ENCODE measurements at places on chromosomes 13 and 19.

DNA sequence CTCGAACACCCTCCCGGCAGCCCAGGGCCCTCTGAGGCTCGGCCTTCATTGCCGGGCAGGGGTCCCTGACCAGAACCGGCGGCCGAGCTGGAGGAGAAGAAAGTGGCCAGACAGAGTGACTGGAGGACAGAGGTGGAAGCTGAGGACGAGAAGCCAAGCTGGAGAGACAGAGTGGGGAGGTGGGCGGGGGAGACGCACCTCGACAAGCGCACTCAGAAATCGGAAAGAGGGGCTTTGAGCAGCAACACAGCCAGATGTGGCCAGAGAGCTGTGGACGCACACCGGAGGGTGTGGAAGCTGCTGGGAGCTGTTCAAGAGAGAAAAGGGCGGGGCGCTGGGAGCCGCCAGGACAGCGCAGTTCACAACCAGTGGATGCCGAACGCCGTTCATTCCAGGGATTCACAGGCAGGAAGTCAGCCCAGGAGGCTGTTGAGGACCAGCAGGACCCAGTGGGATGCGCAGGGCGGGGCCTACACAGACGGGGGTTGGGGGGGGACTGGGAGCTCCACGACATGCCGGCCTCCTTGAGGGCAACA lies 28.2 kb upstream of the C13orf46 start:
- H3K36me3 ChIP-seq: peaks cover 71% of the 10 kb centered on the region
- H3K4me3 ChIP-seq: no peak overlapping the region
- H3K4me1 ChIP-seq: no peaks in the 10 kb centered on the region

DNA sequence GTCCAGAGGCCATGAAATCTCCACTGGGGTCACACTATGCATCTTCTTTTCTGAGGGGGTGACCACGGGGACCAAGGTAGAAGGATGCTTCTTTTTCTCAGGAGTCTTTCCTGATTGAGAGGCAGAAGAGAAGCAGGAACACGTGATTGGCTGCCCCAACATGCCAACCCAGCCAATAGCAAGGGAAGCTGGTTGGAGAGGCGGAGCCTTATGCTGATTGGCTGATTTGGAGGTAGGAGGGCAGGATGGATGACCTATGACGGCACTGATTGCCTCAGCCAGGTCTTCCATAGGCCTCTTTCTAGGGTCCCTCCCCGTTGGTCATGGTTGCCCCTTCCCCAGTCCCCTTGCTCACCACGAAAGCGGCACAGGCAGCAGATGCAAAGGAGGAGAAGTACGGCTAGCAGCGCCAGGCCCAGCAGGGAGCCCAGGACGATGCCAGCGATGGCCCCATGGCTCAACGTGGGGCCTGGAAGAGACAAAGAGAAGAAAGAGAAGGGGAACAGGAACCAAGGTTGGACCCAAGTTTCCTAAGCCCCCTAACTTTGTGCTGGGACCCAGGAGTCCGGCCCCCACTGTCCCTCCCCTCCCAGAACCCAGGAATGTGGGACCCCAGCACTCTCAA lies 8.0 kb downstream of the VSIG10L start:
- no peak overlapping the region for H3K4me3 ChIP-seq
- H3K36me3 ChIP-seq: no peaks in the 10 kb centered on the region
- DNase-seq: no peak
- H3K4me1 ChIP-seq: peaks cover 7% of the 10 kb centered on the region
- peaks cover 34% of the 10 kb centered on the region for H3K27me3 ChIP-seq

- H3K27me3 ChIP-seq: peaks cover 4% of the 10 kb centered on the region
- H3K4me1 ChIP-seq: no peaks in the 10 kb centered on the region
- no peak for DNase-seq
- H3K36me3 ChIP-seq: no peaks in the 10 kb centered on the region
These were observed 117.2 kb downstream of the FREM2 start for GRCh38 chr13:38804061-38804460.

DNA sequence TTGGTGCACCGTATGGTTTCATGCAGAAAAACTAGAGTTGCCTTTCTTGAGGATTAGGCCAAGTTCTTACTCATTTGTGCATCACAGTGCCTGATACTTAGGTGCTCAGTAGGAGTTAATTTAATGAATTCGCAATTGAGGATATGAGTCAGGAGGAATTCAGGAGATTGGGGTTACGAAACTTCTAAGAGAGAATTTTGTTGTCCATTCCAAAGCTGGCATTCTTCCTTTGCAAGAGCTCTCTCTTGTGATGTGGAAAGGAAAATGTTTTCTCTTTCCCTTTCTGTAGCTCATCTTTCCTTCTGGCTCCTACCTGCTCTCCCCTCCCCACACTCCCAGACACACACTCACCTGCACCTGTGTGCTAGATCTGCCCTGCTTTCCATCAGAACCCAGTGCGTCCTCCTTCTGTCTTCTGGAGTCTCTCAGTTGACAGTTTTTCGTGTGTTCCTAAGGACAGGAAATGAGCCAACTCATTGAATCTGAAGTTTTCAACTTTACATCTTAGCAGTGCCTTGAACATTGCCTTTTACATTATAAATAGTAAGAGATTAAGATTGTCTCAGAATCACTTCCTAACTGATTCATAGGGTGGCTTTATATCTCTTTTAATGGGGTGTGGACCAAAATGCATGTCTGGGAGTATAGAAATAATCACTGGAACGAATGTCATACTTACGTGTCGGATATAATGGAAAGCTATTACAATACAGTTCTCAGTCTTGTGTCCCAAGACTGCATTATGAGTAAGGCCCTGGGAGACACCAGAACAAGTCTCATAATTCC lies 19.7 kb upstream of the ERCC5 start:
- H3K27me3 ChIP-seq: no peaks in the 10 kb centered on the region
- H3K27ac ChIP-seq: no peak overlapping the region
- H3K4me1 ChIP-seq: no peaks in the 10 kb centered on the region
- no peak for DNase-seq

- no peaks in the 10 kb centered on the region for H3K4me1 ChIP-seq
- no peaks in the 10 kb centered on the region for H3K27me3 ChIP-seq
- no peak for DNase-seq
- H3K4me3 ChIP-seq: no peak overlapping the region
- H3K36me3 ChIP-seq: peaks cover 26% of the 10 kb centered on the region
These were observed 17.7 kb downstream of the ZNF829 start for GRCh38 chr19:36898422-36898821.

DNA sequence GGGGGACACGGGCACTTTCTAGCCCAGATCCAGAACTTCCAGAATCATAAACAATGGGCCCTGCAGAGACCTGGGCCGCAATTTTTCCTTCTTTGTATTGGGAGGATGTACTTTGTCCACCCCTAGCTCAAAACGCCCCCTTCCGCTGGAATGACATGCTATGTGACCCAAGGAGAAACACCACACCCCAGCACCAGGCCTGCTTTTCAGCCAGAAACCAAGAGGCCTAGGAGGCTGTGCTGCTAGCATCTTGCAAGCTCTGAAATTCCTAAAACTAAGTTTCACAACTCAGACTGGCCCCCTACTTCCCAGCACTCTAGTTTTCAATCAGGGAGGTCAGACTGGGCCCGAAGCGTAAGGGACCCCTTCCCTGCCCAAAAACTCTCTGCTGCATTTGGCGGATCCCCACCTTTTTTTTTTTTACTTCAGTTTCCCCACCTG lies 538 bp downstream of the LSM4 start:
- H3K4me1 ChIP-seq: peaks cover 37% of the 10 kb centered on the region
- H3K27ac ChIP-seq: peak overlapping the region; percentile 75
- DNase-seq: no peak
- peaks cover 10% of the 10 kb centered on the region for H3K36me3 ChIP-seq
- peak overlapping the region; percentile 93 for H3K4me3 ChIP-seq

GRCh38 chr13:112772929-112773328 lies 83.1 kb downstream of the ATP11A start:
- H3K36me3 ChIP-seq: peaks cover 2% of the 10 kb centered on the region
- no peak for DNase-seq
- H3K27me3 ChIP-seq: no peaks in the 10 kb centered on the region
- peaks cover 4% of the 10 kb centered on the region for H3K4me1 ChIP-seq
- no peak overlapping the region for H3K4me3 ChIP-seq

DNA sequence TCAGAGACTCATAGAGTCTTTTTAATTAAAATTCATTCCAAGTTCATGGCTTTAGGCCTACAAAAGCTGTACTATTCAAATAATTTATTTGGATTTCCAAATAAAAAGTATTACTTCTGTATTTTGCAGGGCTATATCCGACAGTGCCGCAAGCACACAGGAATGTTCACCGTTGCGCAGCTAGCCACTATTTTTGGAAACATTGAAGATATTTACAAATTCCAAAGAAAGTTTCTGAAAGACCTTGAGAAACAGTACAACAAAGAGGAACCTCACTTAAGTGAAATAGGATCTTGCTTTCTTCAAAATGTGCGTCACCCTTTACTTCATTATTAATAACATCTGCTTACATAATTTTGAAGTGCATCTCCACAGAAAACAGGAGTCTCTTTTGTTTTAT lies 20.5 kb upstream of the C1QTNF9 start:
- peaks cover 95% of the 10 kb centered on the region for H3K36me3 ChIP-seq
- H3K4me3 ChIP-seq: no peak overlapping the region
- no peak for DNase-seq
- H3K27me3 ChIP-seq: no peaks in the 10 kb centered on the region

Data from T-cell (primary cell).